ENCODE measurements at places on chromosomes 7 and 10.

DNA sequence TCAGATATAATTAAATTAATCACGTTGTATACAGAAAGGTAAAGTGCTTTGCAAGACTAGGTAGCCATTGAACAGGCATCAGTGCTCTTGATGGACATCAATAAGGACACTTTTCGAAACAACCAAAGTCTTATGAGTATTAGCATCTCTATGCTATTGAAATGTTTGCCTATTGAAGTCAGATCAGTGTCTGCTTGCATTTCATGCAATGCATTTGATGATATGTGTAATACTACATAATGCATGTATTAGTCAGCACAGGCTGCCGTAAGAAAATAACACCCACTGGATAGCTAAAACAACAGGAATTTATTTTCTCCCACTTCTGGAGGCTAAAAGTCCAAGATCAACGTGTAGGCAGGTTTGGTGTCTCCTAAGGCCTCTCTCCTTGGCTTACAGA is 209.3 kb upstream of the PLXDC2 start:
- peak; percentile 19 for DNase-seq

- peak; percentile 47 for DNase-seq
Observed at GRCh38 chr10:117391436-117392205, 16.4 kb upstream of the PDZD8 start.

- DNase-seq: no peak
Observed at GRCh38 chr7:140676306-140676705, 3.6 kb downstream of the ADCK2 start.

- no peak for DNase-seq
Observed at GRCh38 chr10:130455791-130456190, 319.6 kb downstream of the GLRX3 start.

DNA sequence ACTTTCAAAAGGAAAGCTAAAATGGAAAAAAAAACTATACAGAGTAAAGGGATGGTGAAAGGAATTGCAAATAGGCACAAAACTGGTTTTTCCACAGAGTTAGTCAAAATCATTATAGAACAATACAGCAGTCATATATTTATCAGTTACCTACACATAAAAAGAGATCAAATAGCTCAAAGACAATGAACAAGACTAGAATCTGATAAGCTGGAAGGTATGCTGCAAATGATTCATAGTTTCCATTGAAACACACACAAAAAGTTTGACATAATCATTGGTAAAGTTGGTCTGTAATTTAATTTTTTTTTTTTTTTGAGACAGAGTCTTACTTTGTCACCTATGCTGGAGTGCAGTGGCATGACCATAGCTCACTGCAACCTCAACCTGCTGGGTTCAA is 92.4 kb upstream of the SGCE start:
- DNase-seq: no peak

- DNase-seq: peak; percentile 9
Observed at GRCh38 chr10:28036587-28036986, 37.7 kb upstream of the ODAD2 start.

DNA sequence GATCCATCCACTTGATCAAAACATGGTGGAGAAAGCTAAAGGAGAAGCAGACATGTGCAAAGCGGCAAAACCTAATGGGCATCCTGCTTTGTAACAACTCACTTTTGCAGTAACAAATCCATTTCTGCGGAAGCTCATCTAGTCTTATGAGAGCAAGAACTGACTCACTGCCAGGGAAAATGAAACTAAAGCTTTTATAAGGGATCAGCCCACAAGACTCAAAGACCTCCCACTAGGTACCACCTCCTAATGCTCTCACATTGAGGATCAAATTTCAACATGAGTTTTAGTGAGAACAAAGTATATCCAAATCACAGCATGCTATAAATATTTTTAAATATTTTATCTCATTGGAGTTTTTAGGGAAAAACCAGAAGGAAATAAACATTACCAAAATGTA is 120.1 kb upstream of the GNAI1 start:
- DNase-seq: peak; percentile 84

GRCh38 chr7:140670343-140670935 is 2.3 kb upstream of the ADCK2 start:
- DNase-seq: no peak

GRCh38 chr10:108327706-108328105 is 1163.2 kb upstream of the SORCS1 start:
- DNase-seq: peak; percentile 62

DNA sequence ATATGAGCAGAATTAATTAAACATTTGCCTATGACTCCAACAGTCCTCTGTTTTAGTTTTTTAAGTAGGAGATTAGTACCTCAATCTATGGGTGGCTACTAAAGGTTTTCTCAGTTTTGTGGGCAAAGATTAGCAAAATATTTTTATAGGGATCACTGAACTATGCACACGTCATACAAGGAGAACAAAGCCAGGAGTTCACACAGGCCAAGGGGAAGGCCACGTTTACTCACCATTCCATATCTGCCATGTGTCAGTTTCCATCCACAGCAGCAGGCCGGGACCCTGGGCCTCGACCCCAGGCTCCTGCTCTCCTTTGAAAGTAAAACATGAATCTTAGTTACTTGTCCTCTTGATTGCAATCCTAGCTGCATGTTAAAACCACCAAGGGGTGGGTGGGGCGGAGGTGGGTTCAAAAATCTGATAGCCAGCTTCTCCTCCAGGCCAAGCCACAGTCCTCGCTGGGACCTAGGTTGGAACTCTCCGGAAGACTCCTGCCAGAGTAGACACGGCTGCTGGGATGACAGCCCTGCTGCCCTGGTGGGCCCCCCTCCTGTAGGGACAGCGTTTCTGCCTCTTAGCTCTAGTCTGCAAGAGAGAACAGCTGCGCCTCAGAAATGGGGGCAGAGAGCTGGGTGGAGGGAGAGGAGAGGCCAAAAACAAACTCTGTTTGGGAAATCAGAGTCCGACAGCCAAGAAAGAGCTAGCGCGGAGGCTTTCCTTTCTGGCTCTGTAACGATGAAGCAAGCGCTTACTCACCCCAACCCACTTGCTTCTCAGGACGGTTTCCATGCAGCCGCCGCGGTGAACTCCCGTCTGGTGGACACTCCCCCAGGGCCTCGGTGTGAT is 35.6 kb downstream of the PITRM1 start:
- peak; percentile 66 for DNase-seq

GRCh38 chr7:26912933-26913536 is 48.6 kb upstream of the SKAP2 start:
- no peak for DNase-seq

GRCh38 chr7:106613848-106614560 is 47.0 kb downstream of the CCDC71L start:
- peak; percentile 37 for DNase-seq

GRCh38 chr10:1522237-1522636 is 215.1 kb downstream of the ADARB2 start:
- no peak for DNase-seq

- DNase-seq: no peak
Observed at GRCh38 chr10:60735244-60735643, 43.0 kb upstream of the CDK1 start.

- DNase-seq: peak; percentile 93
Observed at GRCh38 chr10:29895456-29895855, 163.9 kb downstream of the JCAD start.

- DNase-seq: peak; percentile 25
Observed at GRCh38 chr10:98246911-98247805, 20.8 kb downstream of the LOXL4 start.

DNA sequence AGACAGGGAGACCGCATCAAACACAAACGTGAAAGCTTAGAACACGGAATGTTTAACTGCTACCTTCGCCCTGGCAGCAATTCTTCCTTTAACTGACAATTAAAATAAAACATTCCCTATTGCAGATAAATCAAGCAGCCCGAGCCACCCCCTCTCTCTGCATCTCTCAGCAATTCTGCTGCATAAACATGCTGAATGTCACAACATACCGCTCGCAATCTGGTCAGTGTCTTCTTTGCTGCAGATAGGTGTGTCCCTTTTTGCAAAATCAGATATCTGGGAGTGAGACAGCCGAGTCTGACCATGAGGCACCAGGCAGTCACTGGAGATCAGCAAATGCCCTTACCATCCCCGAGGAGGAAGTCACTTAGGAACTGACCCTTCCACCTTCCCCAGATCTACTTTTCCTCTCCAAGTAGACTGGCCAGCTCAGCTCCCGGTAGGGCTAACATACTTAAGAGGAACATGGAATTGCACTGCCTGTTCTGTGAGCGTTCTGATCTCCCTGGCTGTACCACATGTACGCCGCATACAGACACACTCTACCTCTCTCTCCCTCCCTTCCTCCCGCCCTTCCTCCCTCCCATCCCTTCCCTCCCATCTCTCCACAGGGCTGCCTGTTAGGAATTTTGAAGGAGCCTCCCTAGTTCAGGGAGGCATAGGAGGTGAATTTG is at the start of gene FRMD4A:
Gene FRMD4A (minus strand): TSS at position 537 of the 674 bp plus-strand sequence.
- no peak for DNase-seq

- peak; percentile 35 for DNase-seq
Observed at GRCh38 chr10:88980800-88981199, 9.8 kb upstream of the FAS start.

GRCh38 chr7:521221-522070 is 1.8 kb upstream of the PDGFA start:
- DNase-seq: peak; percentile 19

- no peak for DNase-seq
Observed at GRCh38 chr10:107554333-107554732, 389.8 kb upstream of the SORCS1 start.

DNA sequence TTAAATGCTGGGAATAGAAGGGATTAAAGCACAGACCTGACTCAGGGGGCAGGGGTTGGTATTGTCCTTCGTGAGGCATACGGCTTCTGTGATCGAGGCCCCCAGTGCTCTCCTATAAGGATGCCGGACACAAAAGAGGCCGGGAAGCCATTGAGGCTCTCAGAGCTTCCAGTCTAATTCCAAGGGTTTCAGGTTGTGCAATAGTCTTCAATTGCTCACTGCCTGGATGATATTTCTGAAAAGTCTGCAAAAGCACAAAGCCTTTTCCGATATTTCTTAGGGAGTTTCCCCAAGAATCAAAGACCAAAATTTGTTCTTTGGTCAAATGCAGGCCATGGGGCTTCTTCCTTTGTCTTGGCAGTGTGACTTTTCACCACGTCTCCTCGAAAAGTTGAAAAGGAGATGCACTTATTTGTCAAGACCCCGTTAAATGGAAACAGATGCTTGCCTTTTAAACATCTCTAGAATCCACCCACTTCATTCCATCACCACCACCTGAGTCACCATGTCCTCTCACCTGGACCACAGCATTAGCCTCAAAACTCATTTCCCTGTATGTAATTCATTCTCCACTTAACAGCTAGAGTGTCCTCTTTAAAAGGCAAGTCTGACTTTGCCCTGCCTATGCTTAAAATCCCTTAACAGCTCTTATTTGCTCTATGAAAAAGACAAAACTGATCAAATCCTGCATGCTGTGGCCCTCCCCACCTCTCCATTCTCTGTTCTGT is 134.8 kb upstream of the NAMPT start:
- DNase-seq: peak; percentile 41

- no peak for DNase-seq
Observed at GRCh38 chr7:41758321-41758720, 55.4 kb upstream of the INHBA start.

- DNase-seq: peak; percentile 92
Observed at GRCh38 chr10:68088740-68089139, 13.7 kb upstream of the HERC4 start.

- no peak for DNase-seq
Observed at GRCh38 chr7:36284456-36285090, 105.1 kb upstream of the ANLN start.
